Right lung (tissue), 10 donors: ENCODE measurements at places on chromosomes 2 and 18.

DNA sequence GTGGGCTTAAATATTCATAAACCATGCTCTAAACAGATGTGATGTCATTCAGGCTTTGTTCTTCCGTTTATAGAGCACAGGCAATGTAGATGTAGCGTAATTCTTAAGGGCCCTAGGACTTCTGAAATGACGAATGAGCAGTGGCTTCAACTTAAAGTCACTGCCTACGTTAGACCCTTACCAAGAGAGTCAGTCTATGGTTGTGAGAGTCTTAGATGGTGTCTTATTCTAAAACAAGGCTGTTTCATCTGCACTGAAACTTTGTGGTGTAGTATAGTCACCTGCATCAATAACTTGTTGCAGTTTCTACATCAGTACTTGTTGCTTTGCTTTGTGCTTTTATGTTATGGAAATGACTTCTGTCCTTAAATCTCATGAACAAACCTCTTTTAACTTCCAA, 56.0 kb downstream of the PIK3C3 start:
- no peak for DNase-seq

GRCh38 chr18:49185623-49186022, 234.9 kb upstream of the SMAD7 start:
- no peak for DNase-seq

DNA sequence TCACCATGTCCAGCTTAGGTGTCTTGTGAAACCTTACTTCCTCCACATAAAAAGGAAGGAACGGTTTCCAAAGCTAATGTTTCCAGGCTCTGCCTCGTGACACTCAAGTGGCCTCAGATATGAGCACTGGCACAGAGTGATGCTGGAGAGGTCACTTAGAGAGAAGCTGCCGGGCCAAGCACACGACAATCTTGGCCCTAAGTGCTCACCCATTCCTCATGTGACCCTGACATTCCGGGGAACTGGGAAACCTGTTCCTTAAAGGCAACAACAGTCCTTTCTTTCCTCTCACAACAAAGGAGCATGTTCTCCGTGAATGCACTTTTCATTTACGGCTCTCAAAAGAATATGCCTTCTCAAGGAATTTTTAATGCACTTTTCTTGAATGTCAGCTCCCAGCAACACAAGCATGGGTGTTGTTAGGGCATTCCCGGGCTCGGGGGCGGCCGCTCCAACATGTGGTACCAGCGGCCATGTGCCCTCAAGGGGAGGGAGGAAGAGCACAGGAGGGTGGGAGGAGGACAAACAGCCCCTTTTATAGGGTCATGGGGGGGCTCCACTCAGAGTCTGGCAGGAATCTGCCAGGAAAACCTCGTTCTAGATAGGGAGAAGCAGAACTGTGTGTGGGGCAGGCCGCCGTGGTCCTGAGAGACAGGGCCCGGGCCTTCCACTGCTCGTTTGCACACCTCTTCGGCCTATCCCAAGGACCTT, 118.6 kb downstream of the MBP start:
- DNase-seq: peak; percentile 13

DNA sequence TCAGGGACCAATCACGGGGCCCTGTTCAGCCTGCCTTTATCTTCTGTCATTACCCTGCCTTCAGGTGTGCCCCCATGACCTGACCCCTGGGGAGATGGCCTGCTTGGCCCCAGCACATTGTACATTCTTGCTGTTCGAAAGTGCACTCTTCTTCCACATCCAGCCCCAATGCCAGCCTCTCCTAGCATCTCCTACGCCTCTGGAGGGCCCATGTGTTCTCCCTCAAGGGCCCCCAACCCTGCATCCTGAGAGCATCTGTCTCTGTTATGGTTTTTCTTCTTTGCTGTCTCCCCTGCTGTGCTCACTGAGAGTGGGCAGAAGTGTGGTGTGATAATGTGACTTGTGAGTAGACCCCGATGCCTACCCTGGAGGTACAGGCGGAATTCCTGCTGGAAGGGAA, 41.5 kb upstream of the OTOS start:
- DNase-seq: no peak

DNA sequence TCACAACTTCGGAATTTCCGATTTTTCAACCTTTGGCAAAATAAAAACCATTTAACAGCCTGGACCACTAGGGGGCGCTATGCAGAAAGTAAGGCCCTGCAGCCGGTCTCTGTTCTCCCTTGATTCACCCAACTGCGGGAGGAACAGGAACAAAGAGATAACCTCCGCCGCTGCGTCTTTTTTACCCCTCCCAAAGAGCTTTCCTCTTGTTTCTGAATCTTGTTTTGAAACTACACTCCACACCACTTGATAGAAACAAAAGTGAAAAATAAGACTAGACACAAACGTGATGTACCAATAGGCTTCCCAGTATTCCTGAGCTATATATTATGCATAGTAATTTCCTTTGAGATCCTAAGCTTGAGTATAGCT, 231.2 kb downstream of the MYO3B start:
- peak; percentile 54 for DNase-seq

DNA sequence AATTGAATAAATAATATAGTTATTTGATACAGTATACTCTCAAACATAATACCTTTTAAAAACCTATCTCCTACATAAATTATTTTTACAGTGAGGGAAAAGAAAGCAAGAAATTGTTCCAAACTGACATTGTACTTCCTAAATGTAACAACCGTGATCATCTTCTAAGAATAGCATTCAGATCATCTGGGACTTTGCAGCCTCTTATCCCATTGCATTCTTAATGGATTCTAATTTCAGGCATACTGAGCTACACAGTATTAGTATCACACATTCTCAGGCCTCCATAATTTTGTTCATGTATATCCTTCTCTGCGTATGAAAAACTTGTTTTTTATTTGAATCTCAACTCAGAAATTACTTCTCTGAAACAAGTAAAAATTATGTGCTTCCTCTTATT, 1134.7 kb upstream of the CDH2 start:
- no peak for DNase-seq
